ENCODE measurements at places on chromosomes 3 and 15.

DNA sequence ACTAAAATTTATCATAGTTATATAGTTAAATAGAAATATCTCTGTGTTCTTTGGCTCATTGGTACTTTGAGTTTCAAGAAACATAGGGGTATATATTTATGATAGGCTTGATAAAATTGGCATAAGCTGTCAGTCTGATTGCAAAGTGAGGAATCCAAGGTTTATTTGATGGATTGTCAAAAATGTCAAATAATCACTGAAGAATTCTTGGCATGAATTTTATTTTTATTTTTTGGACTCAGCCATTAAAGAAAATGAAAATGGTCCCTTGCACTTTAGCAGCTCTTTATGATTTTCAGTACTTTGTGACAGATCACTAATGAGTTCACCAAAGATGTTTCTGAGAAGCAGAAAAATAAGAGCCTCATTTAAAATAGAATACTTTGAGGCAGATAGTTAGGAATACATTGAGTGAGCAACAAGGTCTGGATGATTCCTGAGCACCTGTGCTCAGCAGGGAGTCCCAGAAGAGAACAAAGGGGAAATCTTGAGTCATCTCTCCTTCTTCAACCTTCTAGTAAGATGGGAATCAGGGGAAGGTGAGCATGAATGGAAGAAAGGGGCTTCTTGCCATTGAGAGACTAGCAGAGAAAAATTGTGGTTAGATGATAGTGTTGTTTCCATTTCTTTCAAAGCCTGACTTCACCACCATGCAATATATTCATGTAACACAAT, 85.3 kb upstream of the VEPH1 start:
- no peak for DNase-seq

GRCh38 chr3:144590854-144591253, 619.2 kb downstream of the DIPK2A start:
- DNase-seq, result no peak

GRCh38 chr15:78635346-78635745, 5.7 kb downstream of the CHRNB4 start:
- DNase-seq, result no peak

GRCh38 chr15:100727291-100727851, 125.0 kb downstream of the ASB7 start:
- DNase-seq, result no peak

GRCh38 chr3:137845194-137845593, 81.1 kb downstream of the SOX14 start:
- no peak for DNase-seq

GRCh38 chr3:8329598-8329997, 172.0 kb upstream of the LMCD1 start:
- no peak for DNase-seq

DNA sequence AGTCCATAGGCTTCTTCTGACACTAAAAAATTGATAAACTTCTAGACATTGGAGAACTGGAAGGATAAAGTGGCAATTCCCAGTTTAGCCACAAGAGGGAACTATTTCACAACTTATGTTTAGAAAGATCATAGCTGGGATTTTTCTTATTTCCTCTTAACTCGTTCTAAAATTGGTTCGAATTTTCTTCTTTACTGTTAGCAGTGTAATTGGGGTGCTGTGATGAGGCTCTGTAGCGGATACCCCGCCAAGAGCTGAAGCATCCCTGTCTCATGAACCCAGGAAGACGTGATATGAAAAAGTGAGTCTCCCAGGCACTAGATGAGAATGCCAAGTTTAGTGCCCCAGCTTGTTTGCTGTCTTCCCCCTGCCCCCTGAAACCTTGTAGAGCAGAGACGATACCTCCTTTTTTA, 85.1 kb downstream of the PDCD6IP start:
- DNase-seq, result no peak

DNA sequence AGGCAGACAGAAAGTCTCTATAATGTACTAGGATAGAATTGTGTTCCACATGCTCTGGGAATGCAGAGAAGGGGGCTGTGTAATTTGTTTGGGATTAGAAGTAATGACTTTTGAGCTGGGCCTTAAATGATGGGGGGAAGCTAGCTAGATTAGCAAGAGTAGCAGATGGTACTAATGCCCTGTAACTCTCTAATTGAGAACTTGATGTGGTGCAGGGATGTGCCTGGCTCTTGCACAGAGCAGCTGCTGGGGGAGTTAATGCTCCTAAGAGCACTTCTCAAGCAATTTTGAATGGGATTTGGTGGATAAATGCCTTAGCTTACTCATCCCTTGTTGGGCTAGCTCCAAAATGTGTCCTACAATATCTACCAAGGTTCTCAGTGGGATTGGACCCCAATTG, 12.4 kb upstream of the SYN2 start:
- DNase-seq, result no peak

- no peak for DNase-seq
Observed at GRCh38 chr3:155958676-155959075, 88.2 kb downstream of the GMPS start.

GRCh38 chr3:76997733-76998132, 42.2 kb upstream of the ROBO2 start:
- no peak for DNase-seq

DNA sequence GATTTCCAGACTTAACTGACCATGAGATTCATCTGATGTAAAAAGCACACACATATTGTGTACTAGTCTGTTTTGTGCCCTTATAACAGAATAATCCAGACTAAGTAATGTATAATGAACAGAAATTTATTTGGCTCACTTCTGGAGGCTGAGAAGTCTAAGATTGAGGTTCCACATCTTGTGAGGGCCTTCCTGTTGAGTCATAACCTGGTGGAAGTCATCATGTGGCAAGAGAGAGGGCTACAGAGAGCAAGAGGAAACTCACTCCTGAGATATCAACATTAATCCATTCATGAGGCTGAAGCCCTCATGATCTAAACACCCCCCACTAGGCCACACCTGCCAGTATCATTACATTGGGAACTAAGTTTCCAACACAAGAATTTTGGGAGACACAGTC, 977.6 kb downstream of the MCTP2 start:
- no peak for DNase-seq

DNA sequence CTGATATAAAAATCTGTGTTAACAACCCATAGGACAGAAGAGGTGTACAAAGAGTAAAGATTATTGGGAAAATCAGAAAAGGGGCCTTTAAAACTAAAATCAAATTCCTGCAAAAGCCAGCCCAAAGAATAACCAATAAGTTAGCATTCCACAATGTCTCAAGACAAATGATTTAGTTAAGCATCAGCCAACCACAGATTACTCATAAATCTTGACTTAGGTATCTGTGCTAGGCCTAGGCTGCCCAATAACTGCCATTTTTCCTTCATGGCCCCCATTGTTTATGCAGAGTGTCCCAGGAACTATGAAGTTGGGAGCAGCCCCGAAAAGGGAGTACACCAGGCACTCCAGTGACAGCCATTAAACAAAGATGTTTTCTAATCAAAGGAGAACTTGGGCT, 7.4 kb downstream of the TRANK1 start:
- no peak for DNase-seq

- DNase-seq, result no peak
Observed at GRCh38 chr15:83565138-83565537, 88.8 kb upstream of the ADAMTSL3 start.

DNA sequence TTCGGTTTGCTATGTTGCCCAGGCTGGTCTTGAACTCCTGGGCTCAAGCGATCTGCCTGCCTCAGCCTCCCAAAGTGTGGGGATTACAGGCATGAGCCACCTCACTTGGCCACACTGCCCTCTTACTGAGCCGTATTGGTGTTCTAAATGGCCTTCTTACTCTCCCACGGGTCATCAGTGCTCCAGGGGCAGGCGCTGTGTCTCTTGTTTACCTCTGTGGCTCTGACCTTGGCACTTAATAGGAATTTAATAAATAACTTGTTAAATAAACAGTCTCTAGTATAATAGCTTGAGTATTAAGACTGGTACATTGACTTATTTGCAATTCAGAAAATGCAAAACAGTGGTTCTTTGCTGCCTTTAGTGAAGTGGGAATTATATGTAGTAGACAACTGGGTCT, 13.7 kb downstream of the FLNB start:
- no peak for DNase-seq

DNA sequence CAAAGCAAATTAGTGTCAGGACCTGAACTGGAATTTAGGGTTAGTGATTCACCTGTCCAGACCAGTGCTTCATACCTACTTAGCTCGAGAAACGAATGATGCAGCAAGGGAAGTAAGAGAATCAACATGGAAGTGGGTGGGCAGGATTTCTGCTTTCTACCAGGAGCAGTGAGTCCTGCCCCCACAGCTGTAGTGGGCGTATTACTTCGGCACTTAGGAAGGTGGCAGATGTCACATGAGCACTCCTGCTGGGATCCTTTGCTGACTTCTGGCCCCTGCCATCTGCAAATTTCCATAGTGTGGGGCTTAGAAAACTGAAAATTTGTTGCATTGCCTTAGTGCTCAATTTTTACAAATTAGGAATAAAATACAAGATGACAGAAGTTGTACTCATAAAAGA, 31.2 kb downstream of the RYR3 start:
- no peak for DNase-seq

- no peak for DNase-seq
Observed at GRCh38 chr3:115876876-115877614, 253.7 kb downstream of the GAP43 start.

- DNase-seq, result peak; percentile 31
Observed at GRCh38 chr3:66582721-66583423, 82.0 kb upstream of the LRIG1 start.

- no peak for DNase-seq
Observed at GRCh38 chr3:106247902-106248684, 379.3 kb upstream of the CBLB start.

DNA sequence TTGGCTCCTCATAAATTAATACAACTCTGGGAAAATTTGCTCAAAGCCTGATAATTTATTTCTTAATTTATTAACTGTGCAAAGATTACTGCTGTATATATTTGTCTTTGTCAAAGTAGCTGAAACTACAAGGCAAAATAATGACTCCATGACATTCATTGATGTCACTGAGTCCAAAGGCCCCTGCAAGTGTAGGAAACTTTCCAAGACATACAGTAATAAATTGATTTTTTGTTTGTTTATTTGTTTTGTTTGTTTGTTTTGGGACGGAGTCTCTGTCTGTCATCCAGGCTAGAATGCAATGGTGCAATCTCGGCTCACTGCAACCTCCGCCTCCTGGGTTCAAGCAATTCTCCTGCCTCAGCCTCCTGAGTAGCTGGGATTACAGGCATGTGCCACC, 96.8 kb upstream of the LPP start:
- DNase-seq, result no peak

Measured in activated T-helper 9 cell treated with anti-CD3 and anti-CD28 coated beads, Interleukin-2, amount 50 U/mL, for 16 hours (primary cell).